ENCODE measurements at places on chromosomes 5 and 9.

GRCh38 chr5:126746290-126746689, 30.6 kb upstream of the LMNB1 start:
- no peak for DNase-seq

DNA sequence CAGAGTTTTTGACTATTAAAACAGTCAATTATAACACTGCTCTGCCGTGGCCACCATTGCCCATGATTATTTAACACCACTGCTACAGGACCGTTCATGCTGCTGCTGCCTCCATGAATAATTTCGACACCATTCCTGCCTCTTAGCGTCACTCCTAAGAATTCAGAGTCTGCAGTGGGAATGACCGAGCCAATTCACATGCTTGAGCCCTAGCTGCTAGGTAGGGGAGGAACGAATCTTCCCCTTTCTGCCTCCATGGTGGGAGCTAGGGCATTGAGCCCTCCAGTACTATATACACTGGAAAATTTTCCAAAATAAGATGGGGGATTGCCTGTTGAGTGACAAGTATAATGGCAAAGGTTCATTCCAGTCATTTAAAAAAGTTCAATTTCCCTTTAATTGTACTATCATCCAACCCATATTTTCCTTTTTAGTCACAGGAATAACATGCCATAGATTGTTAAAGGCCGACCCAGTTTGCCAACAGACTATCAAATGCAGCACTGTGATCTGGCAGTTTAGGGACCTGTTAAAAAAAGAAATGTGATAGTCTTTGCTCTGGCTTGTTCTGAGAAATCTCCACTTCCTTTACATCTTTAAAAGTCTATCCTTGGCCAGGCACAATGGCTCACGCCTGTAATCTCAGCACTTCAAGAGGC, 13.5 kb upstream of the B4GALT1 start:
- no peak for DNase-seq

DNA sequence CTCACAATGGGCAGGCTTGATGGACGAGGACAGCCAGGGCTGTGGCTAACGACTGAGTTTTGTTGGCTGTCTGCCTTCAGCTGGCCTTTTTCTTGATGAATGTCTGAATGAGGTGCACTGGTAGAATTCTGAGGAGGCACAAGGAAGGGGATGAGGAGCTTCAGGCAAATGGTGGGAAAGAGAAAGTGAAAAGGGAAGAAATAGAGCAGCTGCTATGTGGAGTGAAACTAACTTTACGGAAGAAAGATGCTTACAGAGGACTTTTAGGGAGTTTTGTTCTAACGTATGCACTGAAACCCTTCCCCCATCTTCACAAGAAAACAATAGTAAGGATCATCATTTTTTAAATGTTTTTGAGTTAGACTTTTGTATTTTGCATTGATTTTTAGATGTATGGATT, 45.3 kb downstream of the OR2K2 start:
- DNase-seq, result no peak

- no peak for DNase-seq
These were observed 118.6 kb downstream of the ADAMTS2 start for GRCh38 chr5:179226696-179227095.

- no peak for DNase-seq
These were observed 172.4 kb downstream of the GOLPH3 start for GRCh38 chr5:32001707-32002106.

DNA sequence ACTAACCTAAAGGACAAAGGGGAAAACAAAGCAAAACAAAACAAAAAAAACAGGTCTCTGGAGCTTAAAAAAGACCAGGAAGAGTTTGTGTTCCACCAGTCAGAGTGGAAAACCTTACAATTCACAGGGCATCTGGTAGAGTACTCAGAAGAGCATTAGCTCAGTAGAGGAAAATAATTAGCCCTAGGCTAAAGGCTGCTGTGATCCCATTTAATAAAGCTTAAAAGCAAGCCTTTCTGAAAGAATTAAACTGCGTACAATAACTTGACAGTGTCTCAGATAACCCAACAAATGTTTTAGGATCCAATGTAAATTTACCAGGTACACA, 7.3 kb downstream of the ECM2 start:
- DNase-seq, result no peak

DNA sequence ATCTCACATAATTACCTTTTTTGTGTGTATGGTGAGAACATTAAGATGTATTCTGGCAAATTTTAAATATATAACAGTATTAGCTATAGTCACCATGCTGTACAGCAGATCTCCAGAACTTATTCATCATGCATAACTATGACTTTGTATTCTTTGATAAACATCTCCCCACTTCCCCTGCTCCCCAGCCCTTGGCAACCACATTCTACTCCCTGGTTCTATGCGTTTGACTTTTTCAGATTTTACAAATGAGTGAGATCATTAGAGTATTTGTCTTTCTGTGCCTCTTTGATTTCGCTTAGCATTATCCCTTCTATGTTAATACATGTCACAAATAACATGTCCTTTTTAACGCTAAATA, 49.4 kb downstream of the SMC2 start:
- DNase-seq, result no peak

GRCh38 chr9:109488351-109488750, 9.8 kb downstream of the PTPN3 start:
- no peak for DNase-seq

All from CD4-positive, alpha-beta T cell treated with Interleukin-15 for 4 hours (primary cell).